ENCODE measurements at places on chromosomes 5 and 9. TPM values are rescaled to one million over a fixed set of nuclear protein-coding genes. Genes with fewer than 3 reads are reported as not detected.

Gene NUTM2G
- total RNA-seq, result not detected

DNA sequence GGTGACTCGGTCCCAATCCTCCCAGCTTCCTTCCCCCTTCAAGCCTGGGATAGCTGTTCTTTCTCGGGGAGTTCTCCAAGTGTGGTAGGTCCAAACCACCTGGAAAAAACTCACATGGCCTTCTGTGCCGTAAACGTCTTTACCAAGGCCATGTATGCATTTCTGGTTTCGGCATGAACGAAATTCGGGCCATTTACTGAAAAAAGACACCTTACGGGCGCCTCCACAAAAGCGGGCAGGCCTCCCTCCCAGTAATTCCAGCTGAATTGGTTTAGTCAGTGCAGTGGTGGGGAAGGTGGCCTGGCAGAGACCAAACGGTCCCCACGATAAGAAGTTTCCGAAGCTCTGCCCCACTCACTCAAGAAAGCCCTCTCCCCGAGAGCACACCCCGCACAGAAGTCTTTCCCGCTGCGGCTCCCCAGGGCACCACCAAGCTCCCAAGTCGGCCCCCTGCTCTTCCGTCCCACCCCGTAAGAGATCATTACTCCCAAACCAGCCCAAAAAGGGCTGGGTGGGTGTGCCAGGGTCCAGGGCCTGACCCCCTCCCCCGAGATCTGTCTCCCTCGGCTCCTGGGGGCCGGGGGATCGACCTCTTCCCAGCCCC is 86.3 kb upstream of the MELK start:
- DNase-seq, result peak; percentile 4

Gene GAPT
- total RNA-seq, result not detected

- DNase-seq, result no peak
Observed at GRCh38 chr5:116442931-116443551, 131.6 kb downstream of the SEMA6A start.

Gene SOHLH1
- not detected for total RNA-seq

DNA sequence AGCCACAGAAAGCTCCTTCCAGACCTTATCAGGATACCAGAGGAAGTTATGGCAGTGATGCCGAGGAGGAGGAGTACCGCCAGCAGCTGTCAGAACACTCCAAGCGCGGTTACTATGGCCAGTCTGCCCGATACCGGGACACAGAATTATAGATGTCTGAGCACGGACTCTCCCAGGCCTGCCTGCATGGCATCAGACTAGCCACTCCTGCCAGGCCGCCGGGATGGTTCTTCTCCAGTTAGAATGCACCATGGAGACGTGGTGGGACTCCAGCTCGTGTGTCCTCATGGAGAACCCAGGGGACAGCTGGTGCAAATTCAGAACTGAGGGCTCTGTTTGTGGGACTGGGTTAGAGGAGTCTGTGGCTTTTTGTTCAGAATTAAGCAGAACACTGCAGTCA is 70.8 kb upstream of the ENTREP1 start:
- DNase-seq, result no peak

Gene SLC34A3
- total RNA-seq, result not detected

Gene DND1
- 2.1 TPM for total RNA-seq

DNA sequence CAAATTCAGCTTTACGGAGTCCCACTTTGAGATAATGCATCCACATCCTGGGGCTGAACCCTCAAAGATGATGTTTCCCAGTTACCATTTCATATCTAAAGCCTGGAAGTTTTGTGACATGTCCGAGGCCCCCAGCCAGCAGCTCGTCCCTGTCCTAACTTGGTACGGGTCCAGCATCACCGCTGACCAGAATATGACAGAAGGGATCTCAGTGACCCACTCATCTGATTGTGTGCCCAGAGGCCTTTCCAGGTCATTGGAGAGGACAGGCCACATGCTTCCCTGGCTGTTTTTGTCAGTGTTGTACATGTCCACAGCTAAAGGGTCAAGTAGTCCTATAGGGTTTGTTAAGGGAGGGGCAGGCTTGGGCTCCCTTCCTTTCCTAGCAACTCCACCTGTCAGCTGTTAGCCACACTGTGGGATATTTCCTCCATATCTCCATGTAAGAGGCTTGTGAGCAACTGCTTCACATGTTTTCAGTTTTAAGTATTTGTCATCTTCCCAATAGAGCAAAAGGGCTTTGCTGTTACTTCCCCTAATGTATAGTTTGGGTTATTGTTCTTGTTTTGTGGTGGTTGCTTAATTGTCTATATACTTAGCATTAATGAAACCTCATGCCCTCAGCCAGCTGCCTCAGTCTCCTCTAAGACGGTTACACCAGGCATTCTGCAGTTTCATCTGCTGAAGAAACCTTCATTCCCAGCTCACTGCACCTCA is 33.4 kb downstream of the SECISBP2 start:
- no peak for DNase-seq

All from CD4-positive, alpha-beta T cell (primary cell).